ENCODE measurements at places on chromosomes 7 and 10.

DNA sequence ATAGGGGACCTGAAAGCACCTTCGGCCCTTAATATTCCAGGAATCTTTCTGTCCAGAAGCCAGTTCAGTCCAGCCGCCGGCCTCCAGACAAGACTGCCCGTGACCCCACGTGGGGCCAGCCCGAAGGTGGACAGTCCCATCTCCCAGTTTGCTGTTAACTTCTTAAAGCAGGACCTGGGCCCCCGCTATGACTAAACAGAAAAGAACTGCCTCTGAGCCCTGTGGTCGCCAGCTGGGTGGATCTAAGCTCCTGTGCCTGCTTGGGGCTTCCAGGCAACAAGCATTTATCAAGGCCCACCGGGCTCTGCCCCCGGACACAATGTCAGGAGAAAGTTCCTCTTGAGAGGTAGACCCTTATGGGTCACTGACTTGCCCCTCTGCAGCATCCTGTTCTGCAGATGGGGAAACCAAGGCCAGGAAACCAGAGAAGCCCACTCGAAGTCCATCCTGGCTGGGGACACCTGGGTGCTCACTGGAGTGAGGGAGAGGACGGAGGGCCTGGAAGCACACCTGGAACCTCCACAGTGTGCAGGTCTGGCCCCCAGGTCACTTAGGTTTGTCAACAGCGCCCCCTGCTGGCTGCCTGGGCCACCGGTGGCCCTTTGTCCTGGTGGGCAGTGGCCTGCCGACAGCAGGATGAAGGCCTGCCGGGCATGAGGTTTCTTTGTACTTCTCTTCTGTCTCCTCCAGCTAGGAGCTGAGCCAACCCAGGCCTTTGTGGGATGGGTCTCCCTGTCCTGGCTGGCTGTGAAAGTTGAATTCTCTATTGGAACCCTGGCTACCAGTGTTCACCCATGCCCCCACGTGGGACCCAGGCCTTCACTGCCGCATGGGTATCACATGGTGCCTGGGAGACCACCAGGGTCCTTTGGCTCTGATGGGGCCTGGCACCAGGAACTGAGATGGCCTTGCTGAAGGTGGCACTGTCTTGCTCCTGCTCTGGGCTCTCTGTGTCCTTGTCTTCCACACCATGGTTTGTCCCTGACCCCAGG is 128.0 kb downstream of the ZMIZ1 start:
- DNase-seq = peak; percentile 85

DNA sequence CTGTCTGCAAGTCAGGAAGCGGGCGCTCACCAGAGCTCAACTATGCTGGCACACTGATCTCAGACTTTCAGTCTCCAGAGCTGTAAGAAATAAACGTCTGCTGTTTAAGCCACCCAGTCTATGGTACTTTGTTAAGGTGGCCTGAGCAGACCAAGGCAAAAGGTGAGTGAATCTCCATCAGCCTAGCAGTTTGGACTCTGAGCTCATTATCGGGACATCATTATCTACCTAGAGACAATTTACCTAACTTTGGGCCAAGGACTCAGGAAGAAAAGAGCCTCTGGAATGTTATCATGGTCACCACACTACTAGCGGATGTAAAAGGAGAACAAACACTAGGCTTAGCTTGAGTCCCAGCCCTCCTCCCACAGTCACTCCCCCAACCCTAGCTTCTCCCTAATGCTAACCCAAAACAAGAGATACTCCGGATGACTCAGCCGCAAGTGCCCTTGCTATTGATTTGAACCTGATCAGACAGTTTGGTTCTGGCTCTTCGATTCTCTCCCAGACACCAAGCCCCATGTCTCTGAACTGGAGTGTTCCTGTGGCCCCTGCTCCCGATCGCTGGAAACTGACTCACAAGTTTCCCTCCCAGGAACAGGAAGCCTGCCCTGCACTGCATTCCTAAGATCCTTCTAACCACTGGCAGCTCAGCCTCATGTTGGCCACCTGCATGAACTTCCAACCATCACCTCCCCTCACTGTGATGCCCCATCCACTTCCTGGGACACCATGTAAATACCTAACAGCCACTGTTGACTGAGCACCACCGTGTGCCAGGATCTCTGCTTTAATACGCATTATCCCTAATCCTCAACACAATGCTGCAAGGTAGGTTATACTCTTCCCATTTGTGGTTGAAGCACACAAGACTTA is 34.5 kb downstream of the CREB3L2 start:
- no peak for DNase-seq

DNA sequence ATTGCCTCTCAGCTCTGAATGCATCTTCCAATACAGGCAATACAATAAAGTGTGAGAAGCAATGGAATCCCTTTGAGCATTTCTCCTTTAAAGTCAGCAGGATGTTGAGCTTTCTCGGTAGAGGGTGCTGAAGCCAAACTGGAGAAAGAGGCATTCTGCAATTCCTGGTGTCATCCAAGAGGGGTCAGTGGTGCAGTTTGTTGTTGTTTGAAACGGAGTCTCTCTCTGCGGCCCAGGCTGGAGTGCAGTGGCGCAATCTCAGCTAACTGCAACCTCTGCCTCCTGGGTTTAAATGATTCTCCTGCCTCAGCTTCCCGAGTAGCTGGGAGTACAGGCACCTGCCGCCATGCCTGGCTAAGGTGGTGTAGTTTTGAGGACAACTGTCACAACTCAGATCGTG is 486.5 kb downstream of the CALN1 start:
- no peak for DNase-seq

DNA sequence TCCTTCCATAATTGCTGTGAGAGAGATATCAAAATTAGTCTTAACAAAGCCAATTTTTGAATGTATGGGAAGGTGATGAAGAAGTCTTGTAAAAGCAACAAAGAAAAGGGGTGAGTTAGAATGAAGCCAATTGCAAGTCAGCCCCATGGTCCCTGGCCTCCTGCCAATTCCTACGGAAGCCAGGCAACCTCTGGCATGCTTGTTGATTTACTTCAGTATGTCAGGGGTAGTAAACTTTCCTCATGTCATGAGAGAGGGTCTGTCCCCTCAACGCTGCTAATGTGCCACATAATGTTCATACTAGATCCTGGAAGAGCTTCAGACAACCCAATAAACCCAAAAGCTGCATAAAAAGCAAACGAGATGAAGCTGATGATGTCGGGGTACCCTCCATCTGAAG is 159.1 kb upstream of the YAE1 start:
- no peak for DNase-seq

DNA sequence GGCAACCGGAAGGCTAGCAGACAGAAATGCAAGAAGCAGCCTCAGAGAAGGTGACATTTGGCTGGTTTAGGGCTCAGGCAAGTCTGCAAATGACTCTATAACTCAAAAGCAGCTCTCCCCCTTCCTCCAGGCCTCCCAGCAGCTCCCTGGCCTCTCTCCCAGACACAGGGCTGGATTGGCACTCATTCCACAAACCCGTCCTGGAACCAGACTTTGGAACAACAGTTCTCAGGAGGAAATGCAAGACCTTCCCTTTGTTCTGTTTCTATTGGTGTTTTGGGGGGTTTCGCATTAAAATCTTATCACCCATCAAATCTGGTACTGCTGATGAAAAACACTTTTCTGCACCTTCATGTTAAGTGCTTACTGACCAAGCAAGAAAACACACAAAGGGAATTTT is 40.3 kb upstream of the EFCAB10 start:
- DNase-seq = no peak

GRCh38 chr10:77539147-77539935 is 98.3 kb downstream of the KCNMA1 start:
- no peak for DNase-seq

DNA sequence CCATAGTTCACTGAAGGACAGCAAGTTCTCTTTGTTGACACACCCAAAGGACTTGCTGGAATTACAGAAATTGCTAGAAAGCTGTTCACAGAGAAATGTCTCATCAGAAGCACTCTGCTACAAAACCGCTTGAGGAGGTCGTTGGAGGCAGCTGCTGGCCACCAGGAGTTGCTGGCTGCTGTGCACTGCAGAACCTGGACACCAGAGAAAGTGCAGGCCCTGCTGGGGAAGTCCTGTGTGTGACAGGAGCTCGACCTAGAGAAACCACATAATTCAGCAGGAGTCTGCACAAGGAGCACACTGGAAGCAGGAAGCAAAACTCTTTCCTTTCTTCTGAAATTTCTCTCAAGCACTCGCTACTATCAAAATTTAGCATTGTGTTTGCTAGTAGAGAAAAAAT is 461.5 kb upstream of the GHITM start:
- DNase-seq = no peak

GRCh38 chr10:88886557-88886956 is 6.5 kb downstream of the STAMBPL1 start:
- DNase-seq = peak; percentile 29

- DNase-seq = no peak
These were observed 30.0 kb downstream of the SGMS1 start for GRCh38 chr10:50593523-50594376.

- peak; percentile 49 for DNase-seq
These were observed at the start of gene DNAH11 for GRCh38 chr7:21542891-21543527. Gene DNAH11 (plus strand): TSS chr7:21543039. CDS start chr7:21543246, 207 bp downstream.

DNA sequence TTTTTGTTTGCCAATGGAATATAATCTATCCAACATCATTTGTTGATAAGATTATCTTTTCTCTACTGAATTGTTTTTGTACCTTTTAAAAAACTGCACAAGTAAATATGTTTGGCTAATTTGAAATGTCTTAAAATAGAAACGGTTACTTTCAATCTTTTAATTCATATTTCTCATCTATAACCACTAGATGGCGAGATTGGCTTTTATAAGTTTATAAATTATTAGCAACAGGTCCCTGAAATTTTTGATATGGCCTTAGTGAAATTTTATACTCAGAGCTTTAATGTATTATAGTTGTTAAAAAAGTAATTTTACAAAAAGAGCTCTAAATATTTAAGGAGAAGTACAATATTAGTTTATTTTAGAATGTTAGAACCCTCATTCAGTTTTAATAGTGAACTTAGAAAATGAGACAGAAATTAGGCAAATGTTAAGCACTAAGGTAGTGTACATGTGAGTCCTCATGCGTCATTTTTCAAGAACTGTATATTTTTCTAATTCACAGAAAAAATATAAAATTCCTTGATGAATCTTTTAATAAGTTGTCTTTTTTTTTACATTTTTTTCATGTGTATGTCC is 592.5 kb downstream of the ARL4A start:
- no peak for DNase-seq

DNA sequence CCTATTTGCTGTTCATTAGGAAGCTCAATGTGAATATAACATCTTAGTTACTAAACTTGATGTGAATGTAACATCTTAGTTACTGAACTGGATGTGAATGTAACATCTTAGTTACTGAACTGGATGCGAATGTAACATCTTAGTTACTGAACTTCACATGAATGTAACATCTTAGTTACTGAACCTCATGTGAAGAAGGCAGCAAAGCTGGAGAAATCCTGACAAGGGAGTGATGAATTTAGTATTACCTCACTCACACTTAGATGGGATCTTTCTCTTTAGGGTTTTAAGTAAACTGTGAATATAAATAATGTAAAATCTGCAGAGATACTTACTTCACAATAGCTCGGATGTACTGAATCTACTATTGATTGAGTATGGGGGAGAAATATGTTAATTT is 73.6 kb downstream of the ETV1 start:
- no peak for DNase-seq

DNA sequence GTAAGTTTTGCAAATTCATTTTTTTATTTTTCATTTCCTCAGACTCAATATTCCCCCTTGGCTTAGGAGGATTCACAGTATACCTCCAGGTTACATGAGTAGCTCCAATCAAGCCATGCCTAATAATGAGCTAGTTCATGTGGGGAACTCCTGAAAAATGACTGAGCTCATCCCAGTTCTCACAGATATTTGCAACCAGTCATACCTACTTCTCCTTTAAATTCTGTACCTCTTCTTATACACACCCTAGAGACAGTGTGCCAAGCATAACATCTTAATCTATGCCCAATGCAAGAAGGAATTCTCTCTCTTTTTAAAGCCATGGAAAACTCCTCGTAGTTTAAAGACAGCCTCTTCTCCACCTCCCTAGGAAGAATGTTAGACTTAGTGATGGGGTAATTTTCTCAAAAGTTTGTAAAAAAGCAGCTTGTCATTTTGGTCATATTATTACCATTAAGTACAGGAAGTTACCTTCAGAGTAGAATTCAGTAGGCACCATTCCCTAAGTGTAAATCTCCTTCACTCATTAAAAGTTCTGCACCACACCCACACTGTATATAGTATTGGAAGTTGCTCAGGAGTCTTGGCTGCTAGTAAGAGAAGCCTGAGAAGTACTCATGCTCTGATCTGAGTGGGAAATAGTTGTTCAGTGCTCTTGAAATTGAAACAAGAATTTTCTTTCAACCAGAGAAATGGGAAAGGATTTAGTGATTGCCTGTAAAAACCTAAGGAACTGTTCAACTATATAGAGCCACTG is 72.7 kb downstream of the PTPRZ1 start:
- DNase-seq = no peak

- DNase-seq = no peak
These were observed 336.8 kb downstream of the PLXNA4 start for GRCh38 chr7:132239422-132239994.
